ENCODE measurements at places on chromosomes 12 and 14.

DNA sequence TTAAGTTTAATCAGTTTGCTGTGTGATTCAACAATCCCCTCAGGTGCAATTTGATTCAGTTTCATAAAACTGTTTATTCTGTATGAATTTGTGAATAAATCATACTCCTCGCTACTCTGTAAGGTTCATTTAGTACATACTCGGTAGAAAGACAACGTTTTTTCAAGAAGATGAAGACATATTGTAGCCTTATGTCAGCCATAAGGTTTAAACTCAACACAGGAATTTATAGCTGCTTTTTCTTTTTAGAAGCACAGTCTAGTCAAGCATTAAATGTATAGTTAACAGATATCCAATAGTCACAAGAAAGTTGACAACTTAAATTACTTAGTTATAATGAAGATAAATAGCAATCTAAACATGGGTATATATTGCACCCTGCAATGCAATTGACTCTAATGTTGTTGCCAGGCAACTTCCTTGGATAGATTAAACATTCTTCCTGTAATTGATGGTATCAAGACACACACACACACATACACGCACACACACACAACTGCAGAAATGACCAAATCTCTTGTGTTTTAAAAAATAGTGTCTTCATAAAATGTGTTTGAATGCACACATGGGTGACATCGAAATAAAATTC is 151.5 kb upstream of the MGAT4C start:
- DNase-seq: no peak

DNA sequence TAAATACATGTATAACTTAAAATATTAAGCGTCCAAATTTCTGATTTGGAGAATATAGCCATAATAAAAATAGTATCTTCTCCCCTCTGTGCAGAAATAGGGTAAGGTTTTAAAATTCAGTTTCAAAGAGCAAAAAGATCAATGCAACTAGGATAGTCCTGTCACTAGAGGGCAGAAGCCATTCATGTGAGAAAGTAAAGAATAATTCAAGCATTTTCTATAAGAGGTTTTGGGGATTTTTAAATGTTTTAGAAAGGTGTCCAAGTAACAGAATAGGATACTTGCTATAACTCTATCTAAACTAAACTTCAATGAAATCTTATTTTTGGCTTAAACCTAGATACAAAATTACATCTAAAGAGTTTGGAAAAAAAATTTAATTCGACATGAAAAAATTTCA is 50.3 kb downstream of the ADAMTS20 start:
- DNase-seq: peak; percentile 25

DNA sequence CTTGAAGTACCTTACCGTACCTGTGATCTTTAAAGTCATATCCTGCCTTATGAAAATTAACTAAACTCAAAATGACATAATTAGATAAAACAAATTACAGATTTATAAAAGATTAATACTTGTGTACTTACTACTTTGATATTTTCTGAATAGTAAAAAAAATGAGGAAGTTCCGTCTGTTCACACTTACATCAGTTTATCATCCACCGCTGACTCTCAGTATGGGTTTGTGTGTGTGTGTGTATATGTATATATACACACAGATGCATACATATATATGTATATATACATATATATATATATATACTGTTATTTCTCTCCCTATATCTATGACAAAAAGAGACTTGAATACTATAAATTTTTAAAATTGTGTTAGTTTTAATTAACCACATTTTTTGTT is 65.0 kb upstream of the MON2 start:
- no peak for DNase-seq

GRCh38 chr12:13171921-13172859 is 24.3 kb upstream of the EMP1 start:
- peak; percentile 72 for DNase-seq

GRCh38 chr14:31545328-31545727 is 15.9 kb upstream of the NUBPL start:
- no peak for DNase-seq
